ENCODE measurements at places on chromosomes 12 and 14.
A peak's percentile ranks its signal among the peaks of the same experiment; 100 is the strongest.

- DNase-seq = no peak
Observed at GRCh38 chr14:85824526-85824925, 294.6 kb downstream of the FLRT2 start.

DNA sequence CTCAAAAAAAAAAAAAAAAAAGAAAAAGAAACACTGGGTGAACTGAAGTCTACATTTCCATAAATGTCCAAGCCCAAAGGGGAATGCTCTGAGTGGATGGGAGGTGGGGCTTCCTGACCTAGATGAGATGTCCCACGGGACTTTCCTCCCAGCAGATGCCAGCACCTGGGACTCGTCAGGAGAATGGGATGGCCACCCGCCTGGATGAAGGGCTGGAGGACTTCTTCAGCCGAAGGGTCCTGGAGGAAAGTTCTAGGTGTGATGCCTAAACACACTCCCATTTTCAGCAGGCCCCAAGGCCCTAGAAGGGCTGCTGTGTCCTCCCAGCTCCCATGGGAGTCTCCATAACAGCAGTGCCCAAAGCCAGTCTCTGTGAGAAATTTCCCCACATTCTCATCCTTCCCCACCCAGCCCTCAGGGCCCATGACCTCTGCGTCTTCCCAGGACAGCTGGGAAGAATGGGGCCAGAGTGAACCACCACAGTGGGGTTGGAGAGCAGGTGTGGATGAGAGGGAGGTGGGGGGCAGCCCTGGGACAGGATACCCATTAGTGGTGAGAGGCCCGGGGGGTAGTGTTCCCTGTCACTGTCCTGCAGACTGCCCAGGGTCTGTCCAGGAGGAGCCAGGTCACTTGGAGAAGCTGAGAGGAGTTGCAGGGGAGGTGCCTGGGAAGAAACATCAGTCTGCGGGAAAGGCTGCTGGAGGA, 7.1 kb upstream of the CPNE6 start:
- no peak for DNase-seq

DNA sequence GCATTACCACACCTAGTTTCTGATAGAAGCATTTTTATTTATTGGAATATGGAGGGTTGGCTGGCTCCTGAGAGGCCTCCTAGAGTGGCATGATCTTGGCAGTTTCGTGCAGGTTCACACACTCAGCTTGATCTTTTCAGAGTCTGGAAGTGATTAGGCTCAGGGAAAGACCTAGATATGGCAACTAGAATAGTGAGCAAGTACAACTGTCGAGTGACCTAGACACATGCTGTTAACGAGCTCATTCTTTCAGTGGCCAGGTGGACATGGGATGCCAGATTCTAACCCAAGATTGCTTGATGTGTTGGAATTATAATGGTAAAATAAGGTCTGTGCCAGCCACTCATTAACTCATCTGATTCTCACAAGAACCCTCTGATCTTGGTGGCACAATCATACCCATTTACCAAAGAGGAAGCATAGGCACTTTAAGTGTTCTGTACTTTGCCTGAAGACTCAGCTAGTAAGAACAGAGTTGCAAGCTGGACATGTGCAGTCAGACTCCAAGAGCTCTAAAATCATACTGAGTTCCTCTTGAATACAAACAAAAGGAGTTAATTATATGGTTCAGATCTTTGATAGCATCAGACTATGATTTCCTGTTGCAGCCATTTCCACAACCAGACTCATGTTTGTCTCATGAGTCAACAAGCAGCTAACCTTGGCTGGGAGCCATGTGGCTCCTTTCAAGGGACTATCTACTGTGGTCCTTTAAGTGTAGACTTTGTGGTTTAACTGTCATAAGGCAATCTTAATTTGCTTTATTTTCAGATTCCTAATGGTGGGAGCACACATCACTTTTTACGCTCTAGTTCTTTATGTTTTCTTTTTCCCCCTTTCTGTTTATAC, 144.2 kb downstream of the PLEKHA5 start:
- peak; percentile 94 for DNase-seq

GRCh38 chr12:57611827-57612710, 834 bp downstream of the ARHGEF25 start:
- DNase-seq = no peak

DNA sequence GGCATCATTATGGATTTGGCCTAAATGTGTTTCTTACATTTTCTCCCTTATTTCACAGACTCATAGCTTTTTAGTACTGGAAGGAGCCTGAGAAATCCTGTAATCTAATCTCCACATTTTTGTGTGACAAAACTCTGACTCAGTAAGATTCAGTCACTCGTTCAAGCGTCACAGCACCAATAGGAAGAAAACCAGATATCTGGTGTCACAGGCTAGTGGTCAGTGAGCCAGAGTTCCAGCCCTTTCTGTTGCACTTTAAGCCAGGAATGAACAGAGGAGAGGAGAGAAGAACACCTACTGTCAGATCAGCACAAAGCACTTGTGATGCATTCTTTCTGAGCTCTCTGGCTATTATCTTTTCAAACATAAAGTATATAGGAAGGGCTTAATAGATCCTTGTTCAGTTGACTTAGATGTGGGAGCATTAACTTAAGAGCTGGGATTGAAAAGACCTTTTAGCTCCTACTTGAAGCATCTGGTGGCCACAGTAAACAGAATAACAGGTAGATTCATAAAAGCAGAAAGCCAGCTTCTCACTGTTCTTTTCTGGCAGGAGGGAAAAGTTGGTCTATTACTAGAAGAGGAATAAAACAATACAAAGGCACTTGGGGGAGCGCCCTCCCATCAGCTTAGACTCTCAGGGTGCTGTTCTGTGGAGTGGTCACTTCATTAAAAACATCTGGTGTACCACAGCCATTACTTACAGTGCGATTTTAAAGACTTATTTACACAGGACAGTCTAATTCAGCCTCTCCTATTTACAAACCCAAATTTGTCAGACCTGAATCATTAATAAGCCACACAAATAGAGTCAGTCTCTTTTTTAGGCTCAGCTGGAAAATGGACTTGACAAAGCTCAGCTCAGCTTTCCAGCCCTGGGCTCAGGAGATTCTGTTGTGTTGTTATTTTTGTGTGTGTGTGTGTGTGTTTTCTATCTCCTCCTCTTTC, 12.2 kb upstream of the NID2 start:
- no peak for DNase-seq

DNA sequence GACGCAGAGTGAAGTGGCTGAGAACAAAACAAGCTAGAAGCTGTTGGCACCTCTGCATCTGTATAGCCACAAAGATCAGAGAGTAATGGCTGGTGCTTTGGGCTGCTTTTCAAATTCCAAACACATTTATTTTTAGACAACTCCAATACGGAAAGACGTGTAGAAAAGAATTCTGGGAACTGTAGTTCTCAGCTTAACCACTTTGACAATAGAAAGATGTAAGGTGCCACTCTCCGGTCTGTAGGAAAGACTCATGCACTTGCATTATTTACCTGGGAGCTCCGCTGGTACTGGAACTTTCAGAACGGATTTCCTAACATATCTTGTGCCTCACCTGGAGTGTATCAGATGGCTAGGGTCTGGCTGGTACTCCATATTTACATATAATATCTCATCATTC, 1.8 kb upstream of the OR4K2 start:
- DNase-seq = no peak

- DNase-seq = no peak
Observed at GRCh38 chr14:91681118-91681517, 50.8 kb downstream of the CATSPERB start.

DNA sequence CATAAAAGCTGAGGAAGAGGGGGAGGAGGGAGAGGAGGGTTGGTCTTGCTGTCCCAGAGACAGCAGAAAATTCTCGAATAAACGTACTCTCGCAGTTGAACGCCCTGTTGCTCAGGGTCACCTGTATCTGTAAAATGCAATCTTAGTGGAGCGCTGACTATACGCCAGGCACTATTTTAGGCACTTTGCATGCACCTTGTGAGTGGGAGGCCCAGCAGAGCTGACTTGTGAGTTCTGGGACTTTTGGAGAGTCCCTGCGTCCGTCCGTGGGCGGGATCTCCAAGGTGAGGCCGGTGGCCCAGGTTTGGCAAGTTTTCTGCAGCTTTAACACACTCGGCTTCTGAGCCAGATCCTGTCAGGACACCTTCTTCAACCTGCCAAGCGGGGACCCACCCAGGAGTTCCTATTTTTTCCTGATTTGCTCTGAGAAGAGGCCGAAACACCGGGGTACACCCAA, 32.5 kb upstream of the PLEKHG6 start:
- DNase-seq = no peak

DNA sequence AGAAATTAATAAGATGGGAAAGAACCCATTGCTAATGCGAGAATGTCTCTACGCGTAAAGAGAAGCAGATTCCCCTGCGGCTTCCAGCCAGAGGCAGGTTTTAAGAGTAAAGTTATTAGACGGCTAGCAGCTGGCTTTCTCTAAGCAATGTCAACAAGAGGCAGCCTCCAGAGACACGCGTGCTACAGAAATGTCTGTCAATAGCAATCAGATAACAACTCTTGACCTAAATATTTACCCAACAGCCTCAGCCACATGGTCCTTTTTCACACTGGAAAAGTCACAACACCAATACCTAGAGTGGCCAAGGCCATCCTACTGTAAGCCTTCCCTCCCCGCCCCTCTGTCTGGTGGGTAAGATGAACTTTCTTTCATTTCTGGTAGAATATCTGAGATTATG, 146.0 kb upstream of the SFSWAP start:
- no peak for DNase-seq

DNA sequence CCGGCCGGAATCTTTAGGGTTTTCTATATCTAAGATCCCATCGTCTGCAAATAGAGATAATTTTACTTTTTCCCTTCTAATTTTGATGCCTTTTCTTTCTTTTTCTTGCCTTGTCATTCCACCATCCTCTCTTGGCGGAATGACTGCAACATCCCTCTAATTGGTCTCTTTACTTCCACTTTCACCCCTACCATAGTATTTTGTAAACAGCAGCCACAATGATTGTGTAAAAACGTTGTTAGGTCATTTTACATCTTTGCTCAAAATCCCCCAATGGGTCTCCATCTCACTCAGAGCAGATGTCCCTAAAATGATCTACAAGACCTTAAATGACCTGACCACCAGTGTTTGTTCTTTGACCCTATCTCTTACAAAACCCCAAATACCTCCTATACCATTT, 80.0 kb upstream of the STAC3 start:
- DNase-seq = no peak

- no peak for DNase-seq
Observed at GRCh38 chr12:103399986-103400385, 95.8 kb downstream of the C12orf42 start.

GRCh38 chr12:21851151-21851550, 76.6 kb upstream of the KCNJ8 start:
- no peak for DNase-seq

- DNase-seq = no peak
Observed at GRCh38 chr12:3309805-3310204, 181.2 kb upstream of the PRMT8 start.

- DNase-seq = no peak
Observed at GRCh38 chr12:89756585-89757398, 48.2 kb upstream of the ATP2B1 start.

- no peak for DNase-seq
Observed at GRCh38 chr14:92644171-92644969, 104.1 kb downstream of the LGMN start.

GRCh38 chr14:68795597-68796417, 2.9 kb upstream of the ZFP36L1 start:
- peak; percentile 77 for DNase-seq

DNA sequence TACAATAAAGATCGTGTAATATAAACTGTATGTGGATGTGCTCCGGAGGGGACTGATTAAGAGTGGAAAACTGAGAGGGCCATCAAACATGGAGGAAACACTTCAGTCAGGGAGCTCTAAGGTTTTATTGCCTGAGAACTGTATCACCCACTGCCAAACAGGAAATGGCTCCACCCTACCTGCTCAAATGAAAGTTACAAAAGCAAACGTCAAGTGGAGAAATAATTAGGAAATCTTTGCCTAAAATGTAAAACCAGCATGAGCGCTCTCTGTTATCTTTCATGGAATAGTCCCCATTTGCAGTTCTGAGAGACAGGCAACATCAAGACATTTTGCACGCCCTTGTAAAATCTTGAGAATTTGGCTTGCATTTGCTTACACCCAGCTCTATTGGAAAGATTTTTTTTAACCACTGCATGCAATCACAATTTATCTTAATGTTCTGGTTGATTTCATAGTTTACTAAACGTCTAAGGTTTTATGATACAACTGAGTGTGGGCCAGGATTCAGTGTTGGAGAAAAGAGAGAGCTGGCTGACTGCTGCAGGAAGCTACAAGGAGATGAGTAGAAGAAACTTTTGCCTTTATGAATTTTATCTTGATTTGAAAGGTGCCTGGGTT, 344.0 kb upstream of the PRICKLE1 start:
- DNase-seq = no peak

GRCh38 chr14:35789651-35790050, 19.4 kb downstream of the RALGAPA1 start:
- no peak for DNase-seq

GRCh38 chr12:1630827-1631591, 2.0 kb downstream of the WNT5B start:
- DNase-seq = no peak

DNA sequence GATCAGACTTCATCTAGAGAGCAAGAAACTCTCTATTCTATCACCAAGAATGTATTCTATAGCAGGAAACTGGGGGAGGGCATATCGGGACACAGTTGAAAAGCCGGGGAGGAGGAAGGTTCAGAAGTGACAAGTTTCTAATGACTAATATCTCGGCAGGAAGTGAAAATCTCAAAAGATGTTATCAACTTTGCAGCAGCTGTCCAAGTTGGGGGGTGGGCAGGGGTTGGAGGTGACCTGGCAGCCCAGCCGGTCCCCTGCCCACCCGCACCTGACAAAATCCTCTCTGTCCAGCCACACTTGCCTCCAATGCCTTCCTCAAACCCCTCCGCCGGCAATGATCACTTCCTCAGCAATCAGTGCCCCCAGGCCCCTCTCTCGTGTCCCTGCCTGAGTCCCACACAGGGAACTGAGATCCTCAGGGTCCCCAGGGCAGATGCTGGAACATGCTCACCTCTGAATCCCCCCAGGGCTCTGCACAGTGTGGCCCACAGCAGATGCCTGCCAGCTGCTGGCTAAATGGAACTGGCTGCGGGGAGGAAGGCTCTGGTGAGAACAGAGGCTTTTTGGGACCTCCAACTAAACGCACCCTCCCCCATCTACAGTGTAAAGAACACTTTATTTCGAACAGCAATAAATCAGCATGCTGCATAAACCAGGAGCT, 43.9 kb downstream of the CCDC88C start:
- peak; percentile 85 for DNase-seq

- peak; percentile 76 for DNase-seq
Observed at GRCh38 chr14:90483571-90483974, 86.7 kb downstream of the CALM1 start.

DNA sequence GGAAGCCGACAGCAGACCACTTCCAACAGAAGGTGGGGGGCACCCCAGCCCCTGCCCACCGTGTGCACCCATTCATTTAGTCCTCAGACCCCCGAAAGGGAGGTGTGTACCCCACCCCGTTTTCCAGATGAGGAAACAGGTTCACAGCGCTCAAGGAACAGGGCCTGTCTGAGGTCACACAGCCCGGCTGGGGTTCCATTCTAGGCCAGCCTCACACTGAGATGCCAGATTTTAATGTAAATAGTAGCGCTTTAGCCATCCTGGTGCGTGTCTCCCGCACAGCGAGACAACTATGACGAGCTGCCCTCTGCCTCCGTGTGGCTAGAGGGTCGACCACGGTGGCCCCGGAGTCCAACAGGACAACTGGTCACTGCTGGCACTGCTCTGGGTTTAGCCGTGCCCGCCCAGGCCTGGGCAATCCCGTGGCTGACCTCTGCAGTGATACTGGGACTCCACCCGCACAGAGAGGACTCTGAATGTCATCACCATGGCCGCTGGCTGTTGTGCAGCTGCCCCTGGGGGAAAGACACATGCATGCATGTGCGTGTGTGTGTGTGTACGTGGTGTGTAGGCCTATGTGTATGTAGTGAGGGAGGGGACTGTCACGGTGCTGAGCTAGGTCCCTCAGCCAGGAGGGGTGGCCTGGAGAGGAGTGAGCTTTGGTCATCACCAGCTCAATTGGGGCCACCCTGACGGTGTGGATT, 31.6 kb downstream of the BEGAIN start:
- DNase-seq = no peak
